Upper lobe of left lung (tissue), 6 donors: ENCODE measurements at places on chromosomes 6 and 20.

- no peak for DNase-seq
Measured at GRCh38 chr6:156988276-156989158, 211.3 kb downstream of the ARID1B start.

DNA sequence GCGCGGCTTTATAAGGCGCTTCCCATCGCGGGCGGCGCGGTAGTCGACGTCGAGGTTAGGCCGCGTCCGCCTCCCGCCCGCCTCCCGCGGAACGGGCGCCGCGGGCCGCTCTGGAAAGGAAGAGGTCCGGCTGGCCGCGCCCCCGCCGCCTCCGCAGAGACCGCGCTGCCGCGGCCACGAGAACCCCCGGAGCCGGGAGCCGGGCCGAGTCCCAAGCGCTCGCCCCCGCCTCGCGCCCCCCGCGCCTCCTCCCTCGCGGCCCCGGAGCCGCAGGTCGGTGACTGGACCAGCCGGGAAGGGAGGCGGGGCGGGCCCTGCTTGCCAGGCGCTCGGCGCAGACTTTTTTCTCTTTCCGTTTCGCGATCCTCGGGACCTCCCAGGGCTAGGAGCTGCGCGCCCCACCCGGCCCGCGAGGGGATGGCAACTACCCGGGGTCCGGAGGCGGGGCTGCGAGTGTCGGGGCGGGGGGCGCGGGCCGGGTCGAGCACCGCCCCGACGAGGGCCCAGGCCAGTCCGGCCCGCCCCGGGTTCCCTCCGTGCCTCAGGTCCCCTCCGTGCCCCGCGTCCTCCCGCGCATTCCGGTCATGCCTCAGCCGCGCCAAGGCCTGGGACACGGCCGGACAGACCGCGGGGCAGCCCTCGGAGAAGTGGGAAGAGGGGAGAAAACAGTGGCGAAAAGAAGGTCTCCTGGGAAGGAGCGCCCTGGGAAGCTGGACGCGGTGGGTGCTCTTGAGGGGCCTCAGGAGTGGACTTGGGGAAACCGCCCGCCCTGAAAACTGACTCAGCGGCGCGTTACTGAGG lies 417 bp upstream of the PXDC1 start:
- DNase-seq = peak; percentile 84

GRCh38 chr6:100455230-100456124 lies 9.2 kb downstream of the SIM1 start:
- DNase-seq = peak; percentile 64

DNA sequence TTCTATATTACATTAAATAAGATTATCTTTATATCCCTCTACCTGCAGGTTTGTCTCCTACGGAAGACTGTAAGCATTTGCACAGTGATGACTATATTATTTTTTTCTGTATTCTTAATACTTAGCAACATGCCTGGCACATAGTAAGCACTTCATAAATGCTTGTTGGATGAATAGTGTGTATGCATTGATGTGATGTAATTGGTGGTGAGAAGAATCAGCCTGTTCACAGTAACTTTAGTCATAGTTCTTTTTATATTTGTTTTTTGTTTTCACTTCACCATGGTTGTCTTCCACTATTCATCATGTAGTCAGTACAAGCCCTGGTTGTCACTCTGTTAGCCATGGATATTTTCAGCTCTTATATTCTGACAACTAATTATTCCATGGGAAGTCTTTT lies 184.0 kb upstream of the FLRT3 start:
- no peak for DNase-seq

GRCh38 chr6:138814179-138814834 lies 18.4 kb downstream of the ECT2L start:
- DNase-seq = no peak

- no peak for DNase-seq
Measured at GRCh38 chr6:98836962-98837944, 2.9 kb downstream of the POU3F2 start.

GRCh38 chr6:107845777-107846176 lies 21.7 kb upstream of the SCML4 start:
- no peak for DNase-seq

GRCh38 chr6:159106627-159107241 lies 61.9 kb upstream of the TAGAP start:
- peak; percentile 77 for DNase-seq

DNA sequence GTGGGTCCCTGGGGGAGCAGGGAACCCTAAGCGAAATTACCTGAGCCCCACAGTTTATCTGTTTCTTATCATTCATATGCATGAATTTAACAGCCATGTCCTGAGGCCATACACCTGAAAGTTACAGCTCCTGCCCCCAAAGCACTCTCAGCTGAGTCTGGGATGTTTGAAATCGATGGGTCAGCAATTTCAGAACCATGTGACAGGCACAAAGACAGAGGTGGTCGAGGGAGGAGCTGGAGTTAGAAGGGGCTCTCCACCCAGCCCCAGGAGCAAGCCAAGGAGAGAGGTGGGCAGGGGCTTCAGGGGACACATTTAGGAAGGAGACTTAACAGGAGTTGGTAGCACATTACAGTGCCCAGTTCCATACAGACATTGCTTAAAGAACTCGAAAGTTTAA lies 14.9 kb downstream of the TTBK1 start:
- DNase-seq = no peak

- no peak for DNase-seq
Measured at GRCh38 chr20:44610313-44610962, 28.1 kb downstream of the PKIG start.

DNA sequence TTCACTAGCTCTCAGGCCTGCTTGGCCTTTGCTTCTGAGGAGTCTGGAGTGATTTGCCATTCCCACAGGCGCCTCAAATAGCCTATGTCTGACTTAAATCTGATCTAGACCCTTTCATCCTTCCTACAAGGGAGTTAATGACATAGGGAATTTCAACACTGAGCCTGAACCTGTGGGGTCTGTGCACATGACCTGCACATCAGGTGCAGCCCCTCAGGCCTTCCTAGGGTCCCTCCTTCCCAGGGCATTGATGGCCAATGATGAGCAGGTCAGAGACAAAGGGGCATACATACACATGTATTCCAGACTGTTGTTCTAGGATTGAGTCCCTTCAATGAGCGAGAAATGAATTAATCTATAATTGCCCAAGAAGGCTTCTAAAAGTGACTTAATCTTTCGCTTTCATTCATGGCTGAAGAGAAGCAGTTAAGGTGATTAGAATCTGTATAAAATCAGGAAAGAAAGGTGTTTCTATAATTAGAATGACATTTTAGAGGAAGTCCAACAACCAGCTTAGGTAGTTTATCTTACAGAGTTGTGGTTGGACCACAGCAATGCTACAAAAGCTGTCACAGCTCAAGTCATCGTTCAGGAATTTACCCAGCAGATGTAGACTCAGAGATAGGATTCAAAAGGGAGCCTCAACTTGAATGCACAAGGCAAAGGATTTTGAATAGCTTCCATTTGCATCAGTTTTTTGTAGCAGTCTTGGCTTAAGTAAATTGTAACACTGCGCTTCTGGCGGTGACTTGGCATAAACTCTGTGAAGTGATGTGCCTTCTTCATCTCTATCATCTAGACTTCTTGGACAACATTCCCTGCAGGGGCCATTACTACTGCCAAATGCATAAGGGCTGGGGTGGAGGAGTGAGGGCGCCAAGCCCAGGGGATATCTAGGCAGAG lies 27.0 kb upstream of the TBC1D7 start:
- DNase-seq = no peak

DNA sequence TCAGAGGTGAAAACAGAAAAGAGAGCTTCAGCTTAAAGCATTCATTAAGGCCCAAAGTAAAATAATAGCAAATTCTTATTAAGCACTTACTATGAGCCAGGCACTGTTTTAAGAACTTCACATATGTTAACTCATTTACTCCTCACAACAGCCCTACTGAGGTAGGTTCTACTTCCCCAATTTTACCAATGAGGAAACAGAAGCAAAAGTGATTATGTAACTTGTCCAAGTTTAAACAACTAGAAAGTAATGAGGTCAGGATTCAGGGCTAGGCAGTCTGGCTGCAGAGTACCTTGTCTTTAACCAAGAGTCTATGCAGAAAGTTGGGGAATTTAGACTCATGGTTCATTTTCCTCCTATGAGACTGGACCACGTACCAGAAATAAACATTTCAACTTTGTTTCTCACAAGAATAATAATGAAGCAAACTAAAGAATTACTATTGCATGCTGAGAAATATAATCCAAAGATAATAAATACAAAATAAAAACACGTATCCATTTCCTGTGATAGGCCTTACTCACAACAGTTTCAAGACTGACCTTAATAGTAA lies 3.8 kb downstream of the COL21A1 start:
- no peak for DNase-seq

DNA sequence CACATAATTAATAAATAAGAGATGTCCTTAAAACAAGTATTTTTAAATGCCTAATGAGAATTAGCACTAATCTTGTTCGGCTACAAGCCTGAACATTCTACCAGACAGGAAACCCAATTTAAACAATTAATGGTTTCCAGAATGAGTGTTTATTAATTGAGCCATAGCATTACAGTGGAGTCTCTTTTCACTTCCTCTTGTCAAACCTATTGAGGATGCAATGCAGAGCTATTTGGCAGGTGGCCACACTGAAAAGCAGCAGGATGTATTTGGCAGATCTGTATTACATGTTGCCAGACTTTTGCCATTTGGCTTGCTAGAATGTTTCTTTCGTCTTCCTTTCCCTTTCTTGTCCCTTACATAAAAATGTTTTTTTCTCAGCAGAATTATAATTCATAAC lies 475.2 kb upstream of the MARCKS start:
- DNase-seq = no peak

GRCh38 chr20:32333988-32334885 lies 23.9 kb upstream of the ASXL1 start:
- peak; percentile 82 for DNase-seq

DNA sequence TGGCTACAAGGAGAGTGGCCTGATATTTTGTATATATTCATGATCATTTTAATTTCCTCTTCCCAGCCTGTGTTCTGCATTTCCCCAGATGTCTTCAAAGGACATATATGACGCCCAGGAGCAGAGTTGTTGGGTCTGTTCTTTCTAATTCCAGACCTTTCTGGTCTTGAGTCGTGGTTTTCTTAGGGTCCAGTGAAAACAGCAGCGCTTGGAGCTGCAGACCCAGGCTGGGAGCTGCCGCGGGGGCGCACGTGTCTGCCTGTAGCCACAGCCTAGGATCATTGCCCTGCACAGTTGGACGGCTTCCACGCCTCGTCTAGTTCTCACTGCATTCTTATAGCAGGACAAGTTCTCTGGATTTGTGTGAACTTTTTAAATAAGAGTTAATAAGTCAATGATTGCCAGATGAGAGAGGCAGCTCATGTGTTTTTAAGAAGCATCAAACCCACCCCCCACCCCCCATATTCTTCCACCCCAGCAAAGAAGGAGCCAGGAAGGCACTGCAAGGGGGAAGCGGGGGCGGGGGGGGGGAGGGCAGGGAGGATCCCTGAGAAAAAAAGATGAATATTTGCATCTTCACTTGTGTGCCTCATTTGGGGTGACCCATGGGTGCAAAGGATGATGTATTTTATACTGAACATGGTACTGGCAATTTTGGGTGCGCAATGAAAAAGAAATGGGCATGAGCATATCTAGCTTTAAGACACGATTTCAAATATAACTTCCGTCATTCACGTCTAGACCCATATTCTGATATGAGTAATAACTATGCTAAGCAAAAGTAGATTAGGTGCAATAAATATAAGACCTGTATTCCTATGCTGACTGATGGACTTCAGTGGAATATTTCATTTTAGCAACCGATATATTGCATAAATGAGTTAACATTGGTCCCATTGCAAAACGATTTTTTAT lies 160.0 kb downstream of the TBXT start:
- DNase-seq = peak; percentile 46

DNA sequence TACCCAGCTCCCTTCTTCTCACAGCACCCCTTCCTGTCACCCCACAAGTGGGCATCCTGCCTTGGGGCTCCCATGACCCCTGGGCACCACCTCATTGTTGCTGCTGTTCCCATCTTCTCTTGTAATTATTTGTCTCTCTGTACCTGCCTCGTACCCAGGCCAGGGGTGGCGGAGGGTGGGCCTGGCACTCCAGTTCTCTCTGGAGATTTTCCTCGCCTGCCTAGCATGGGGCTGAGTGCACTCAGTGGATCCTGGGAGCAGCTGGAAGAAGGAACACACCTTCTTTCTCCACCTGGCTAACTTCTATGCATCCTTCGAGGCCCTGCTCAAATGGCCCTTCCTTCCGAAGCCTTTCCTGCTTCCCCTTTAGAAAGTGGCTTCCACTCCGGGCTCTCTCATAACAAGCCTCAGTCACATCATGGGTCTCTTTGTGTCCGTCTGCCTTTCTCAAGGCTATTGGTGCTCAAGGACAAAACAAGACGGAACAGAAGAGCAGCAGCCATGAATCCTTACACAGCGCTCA lies 79.2 kb downstream of the SRC start:
- no peak for DNase-seq
